ENCODE measurements at places on chromosomes 13 and 19. TPM values are rescaled to one million over a fixed set of nuclear protein-coding genes. Genes with fewer than 3 reads are reported as not detected.

DNA sequence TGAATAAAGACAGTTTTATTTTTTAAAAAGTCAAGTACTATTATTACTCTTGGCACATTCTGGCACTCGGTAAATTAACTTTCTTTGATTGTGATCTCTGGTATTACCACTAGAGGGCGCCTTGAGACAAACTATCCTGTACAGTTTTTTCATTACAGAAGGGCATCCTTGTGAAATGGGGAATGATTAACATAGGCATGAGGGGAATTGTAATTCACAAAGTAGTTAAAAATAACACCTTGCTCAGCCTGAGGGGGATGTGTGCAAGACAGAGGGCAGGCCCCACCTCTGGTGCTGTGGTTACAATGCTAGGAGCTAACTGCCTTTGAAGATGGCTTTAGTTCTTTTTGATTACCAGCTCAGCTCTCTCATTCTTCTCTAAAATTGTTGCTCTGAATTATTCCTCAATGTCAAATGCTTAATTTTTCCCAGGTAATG is 24.2 kb upstream of the C1QTNF9B start:
- DNase-seq: peak; percentile 55

DNA sequence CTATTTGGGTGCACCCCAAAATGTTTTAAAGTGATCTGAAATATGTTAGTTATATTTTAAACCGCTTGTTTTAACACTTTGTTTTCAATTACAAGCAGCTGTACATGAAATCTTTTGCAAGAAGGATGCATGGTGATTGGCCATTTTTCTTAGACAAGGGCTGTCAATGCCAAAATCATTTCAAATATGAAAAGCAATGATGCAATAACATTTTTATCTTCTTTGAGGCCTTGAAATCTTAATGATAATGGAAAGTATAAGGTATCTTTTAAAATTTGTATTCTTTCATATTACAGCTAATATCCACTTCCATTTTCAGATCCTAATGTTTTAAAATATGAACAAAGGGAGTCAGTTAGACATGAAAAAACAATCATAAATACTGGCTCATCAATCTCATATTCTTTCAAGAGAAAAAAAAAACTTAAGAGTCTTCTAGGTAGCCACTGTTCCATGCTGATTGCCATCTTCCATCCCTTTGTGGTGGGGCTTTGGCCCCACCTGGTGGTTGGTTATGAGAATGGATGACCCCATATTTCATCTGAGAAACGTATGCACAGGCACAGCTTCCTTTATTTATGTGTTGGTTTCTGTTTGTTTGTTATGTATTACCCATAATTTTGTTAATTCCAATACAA is 330.3 kb upstream of the MIR17HG start:
- peak; percentile 26 for DNase-seq

- no peak for DNase-seq
These were observed 23.1 kb upstream of the SACS start for GRCh38 chr13:23456437-23457210.

PNMA8A gene
- not detected for total RNA-seq

- DNase-seq: no peak
These were observed 2.2 kb upstream of the ARHGAP33 start for GRCh38 chr19:35773020-35773806.

DNA sequence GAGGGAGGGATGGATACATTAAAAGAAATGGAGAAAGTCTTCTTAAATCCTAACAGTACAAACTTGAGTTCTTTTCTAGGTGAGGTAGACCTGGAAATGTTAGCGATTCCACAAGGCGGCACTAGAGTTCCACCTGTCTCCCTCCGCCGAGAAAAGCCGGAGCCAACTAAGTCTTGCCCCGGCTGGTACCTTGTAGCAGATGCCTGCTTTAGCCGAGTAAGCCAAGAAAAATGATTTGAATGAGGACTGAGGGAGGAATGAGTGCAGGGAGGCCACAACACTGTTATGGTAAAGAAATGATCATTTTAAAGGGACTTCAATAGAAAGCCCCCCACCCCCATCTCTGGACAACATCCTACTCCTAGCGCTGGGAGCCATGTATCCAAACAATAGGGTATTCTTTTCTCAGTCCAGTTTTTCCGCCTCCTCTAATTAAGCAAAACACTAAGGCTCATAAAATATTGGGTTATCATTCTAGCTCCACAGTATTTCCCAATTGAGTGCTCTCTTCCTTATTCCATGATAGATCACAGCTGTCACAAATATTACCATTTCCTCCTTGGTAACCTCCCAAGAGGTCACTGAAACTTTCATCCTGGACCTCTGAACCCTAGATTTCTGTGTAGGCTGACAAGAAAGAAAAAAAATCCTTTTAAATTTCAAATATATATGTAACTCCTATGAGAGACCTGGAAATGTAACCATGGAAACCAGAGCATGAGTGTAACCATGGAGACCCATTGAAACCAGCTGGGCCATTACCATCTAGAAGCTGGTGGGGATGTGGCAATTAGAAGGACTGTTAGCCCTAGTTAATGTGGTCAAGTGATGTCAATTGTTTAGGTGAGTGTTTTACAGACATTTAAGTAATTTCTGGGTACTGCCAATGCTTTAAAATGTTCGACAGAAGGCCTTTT is 58.3 kb downstream of the GPALPP1 start:
- peak; percentile 83 for DNase-seq

- DNase-seq: peak; percentile 75
These were observed 5.2 kb upstream of the GRAMD1A start for GRCh38 chr19:34994643-34995541.

- DNase-seq: no peak
These were observed 114.3 kb downstream of the DNAJC3 start for GRCh38 chr13:95791084-95791722.

GRCh38 chr19:5798244-5798643 is 6.6 kb upstream of the NRTN start:
- DNase-seq: no peak

- DNase-seq: no peak
These were observed 166.7 kb downstream of the USP12 start for GRCh38 chr13:27004866-27005265.

GRCh38 chr19:35590875-35591274 is 4.9 kb downstream of the PMIS2 start:
- no peak for DNase-seq

DNA sequence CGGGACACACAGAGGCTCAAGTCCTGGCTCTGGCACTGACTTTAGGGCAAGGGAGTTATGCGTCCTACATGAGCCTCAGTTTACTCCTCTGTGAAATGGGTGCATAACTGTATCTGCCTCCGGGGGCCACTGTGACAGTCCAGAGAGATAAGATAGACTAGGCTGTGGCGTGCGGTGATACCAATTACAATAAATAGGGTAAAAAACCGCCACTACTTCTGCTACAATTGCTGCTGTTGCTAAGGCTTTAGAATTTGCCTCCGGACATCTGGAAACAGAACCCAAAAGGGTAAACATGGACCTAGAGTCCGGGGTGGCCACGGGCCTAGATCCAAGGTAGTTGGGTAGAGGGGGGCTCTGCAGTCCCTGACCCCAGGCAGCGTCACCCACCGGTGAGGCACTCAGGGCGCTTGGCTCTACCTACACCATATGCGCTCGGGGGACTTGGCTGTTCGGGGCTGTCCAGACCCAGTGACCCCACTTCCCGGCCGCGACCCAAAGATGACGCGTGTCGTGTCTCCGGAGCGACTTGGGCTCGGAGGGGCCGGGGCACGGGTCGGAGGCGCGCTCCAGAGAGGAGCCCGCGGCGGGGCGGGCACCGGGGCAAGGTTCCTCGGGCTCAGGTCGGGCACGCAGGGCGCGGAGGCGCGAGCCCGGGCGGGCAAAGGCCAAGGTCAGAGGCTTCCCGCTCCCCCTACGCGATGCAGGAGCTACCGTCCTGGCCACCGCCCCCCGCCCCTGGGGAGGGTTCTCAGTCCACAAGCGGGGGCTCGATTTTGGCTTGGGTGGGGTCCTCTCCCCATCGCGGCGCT is 1.1 kb downstream of the INSR start:
- no peak for DNase-seq

DNA sequence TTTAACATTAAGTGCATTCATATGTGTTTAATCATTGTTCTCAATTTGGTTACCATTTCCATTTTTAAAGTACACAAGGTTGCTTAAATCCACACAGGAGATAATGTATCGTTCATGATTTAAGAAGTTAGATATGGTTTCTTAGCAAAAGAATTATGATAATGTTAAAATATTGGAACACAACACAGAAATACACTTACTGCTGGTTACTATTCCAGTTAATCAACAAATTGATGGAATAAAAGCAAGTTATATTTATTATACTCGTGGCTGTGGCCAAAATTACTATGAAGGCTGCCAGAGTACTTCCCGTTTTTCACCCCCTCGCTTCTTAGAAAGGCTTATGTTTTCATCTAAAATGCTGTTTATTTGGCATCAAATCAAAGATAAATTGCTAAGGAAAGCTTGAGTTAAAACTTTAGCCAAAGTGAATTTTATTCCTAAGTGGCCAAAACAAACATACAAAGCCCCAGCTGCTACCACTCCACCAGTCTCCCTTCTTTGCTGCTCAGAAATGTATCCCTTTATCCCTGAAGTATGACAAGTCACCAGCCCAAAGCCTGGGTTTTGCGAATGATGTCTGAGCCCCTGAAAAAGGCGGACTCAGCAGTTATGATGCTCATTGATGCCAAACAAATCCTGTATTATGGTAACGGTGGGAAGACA is 27.7 kb downstream of the LCP1 start:
- DNase-seq: no peak

DNA sequence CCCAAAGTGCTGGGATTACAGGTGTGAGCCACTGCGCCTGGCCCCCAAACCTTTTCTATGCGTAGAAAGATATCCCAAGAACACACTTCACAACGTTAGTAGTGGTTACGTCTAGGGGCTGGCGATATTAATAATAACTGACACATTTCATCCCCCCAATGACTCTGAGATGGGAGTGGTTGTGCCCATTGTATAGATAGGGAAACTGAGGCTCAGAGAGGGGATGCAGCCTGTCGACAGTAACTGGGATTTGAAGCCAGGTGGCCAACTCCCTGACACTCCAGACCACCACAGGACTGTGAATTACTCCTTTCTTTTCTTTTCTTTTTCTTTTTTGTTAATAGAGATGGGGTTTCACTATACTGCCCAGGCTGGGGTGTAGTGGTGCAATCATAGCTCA is 25.3 kb upstream of the PTPRS start:
- no peak for DNase-seq

DNA sequence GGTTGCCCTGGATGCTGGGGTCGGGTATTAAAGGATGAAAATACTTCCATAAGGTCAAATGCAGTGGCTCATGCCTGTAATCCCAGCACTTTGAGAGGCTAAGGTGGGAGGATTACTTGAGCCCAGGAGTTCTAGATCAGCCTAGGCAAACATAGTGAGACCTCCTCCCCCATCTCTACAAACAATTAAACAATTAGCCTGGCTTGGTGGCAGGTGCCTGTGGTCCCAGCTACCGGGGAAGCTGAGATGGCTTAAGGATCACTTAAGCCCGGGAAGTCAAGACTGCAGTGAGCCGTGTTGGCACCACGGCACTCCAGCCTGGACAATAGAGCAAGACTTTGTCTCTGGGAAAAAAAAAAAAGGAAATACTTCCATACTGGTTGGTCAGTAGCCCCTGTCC is 1.5 kb downstream of the KLK11 start:
- no peak for DNase-seq

GRCh38 chr13:66950666-66951065 is 279.5 kb downstream of the PCDH9 start:
- no peak for DNase-seq

PCDH9 gene
- 0.20 TPM for total RNA-seq

DNA sequence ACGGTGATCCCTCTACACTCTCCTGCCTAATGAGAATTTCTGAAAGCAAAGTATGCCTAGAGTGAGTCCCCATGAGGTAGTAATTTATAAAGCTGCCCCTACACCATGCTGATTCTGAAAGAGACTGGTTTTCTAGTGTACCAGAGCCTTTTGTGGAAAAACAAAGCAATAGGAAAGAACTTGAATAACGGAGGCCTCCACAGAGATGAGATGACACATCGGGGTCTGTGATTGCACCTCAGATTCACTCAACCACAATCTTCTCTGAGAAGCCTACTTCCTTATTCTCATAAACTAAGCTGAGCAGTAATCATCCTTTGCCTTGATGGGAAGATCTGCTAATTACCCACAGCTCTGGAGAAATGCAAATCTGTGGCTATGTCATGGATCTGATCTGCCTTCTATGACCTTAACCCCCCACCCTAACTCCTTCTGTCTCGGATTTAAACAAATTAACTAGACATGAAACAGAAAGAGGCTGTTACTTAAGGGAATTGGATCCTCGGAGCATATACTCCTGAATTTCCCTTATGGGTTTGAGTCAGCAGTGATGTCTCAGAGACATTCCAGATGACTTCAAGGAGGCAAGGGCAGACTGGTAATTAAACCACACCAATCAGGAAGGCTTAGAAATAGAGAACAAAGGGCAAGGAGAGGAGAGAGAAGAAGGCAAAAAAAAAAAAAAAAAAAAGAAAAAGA is 128.0 kb downstream of the DCT start:
- no peak for DNase-seq

ZNF649 gene
- total RNA-seq: 5.2 TPM

DNA sequence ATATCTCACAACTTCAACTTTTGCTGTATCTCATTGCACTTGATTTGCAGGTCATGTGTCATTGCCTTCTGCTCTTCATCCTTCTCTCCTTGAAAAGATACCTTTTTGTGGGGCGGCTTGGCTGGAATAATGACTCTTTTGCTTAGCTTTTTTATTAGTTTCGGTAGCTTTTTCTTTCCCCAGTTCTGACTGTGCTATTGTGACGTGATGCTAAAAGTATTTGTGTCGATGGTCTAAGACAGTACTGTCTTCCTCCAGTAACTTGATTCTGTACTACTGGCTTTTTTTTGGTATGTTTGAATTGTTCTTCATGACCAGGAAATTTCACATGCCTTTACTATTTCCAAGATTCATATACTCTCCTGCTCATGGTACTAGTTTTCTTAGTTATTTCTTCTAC is 63.1 kb downstream of the SLITRK1 start:
- DNase-seq: no peak

DNA sequence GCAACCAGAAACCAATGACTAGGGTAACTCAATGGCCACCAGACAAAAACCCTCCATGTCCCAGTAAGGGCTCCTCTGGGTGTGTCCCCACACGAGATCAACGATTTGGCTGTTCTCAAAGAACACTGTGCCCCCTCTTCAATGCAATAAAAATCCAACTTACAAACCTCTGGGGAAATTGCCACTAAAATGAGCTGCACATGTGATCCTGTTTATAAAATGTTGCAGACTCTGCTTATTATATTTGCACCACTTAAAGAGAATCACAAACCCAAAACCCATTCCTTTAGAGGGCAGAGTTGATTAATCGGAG is 80.5 kb downstream of the STK24 start:
- DNase-seq: no peak

KIR2DL3 gene
- total RNA-seq: not detected
